AG09309 (cell line): ENCODE measurements at places on chromosomes 12 and 14.

DNA sequence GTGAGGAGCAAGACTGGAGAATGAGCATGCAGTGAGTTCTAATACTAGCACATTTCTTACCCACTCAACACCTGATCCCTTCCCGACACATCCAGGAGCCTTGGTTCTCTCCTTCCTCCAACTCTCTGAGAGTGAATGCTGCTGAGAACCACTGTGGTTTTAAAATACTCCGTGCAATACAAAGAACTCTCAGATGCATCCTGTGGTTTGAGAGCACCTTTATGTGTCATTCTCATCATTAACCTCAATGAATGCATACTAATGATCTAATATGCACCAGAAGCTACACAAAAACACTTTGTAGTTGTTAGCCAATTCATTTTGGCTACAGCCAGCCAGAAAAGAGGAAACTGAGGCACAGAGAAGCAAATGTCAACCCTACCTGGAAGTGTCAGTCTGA is 87.6 kb downstream of the GALNT8 start:
- no peak for DNase-seq

DNA sequence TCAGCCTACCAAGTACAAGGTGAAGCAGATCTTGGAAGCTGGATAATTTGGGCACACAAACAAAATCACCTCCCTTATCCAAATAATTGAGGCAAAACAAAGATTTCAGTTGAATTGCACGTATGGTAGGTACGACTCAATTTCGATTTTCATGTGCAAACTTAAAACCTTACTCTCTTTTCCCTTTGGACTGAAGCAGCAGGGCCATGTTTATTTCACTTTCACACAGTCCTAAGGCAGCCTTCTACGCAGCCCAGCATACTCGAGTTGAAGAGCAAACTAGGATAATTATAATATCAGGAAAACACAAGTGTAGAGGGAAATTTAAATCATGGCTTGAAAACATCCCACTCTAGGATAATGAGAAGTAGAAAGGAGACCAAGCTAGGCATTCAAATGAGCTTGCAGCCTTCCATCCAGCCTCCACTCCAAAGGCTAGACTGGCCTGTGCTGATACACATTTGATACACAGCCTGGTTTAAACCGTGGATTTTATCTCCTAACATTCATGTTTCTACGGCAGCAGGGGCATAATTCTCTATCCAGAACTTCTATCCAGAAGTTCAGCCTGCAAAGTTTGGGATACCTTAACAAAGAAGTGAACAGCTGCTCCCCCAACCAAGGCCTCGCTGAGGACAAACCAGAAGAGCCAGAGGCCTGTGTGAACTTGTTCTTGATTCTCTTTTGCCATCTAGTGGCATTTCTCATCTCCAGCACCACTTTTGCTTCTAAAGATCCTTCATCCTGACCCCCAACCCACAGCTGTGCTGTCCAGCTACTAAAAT is 2.4 kb upstream of the RNASE7 start:
- DNase-seq, result no peak

GRCh38 chr14:68479247-68479646 is 313.6 kb downstream of the ZFP36L1 start:
- DNase-seq, result no peak

- DNase-seq, result no peak
Measured at GRCh38 chr14:38280081-38280480, 24.2 kb upstream of the CLEC14A start.

DNA sequence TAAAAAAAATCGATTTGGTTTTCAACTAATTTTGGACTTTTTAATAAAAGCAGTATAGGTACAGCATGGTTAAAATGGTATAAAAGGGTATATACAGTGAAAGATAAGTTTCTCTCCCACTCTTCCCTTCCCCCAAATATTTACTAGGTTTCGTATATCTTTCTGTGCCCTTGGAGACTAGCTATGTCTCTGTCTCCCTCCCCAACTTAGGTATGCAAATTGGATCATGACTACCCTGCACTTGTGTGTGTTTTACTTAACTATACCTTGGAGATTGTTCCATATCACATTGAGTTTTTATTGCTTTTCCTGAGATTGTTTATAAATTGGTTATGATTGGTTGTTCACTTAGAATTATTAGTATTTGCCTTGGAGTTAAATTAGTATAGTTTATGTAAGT is 19.4 kb downstream of the AEBP2 start:
- DNase-seq, result no peak

DNA sequence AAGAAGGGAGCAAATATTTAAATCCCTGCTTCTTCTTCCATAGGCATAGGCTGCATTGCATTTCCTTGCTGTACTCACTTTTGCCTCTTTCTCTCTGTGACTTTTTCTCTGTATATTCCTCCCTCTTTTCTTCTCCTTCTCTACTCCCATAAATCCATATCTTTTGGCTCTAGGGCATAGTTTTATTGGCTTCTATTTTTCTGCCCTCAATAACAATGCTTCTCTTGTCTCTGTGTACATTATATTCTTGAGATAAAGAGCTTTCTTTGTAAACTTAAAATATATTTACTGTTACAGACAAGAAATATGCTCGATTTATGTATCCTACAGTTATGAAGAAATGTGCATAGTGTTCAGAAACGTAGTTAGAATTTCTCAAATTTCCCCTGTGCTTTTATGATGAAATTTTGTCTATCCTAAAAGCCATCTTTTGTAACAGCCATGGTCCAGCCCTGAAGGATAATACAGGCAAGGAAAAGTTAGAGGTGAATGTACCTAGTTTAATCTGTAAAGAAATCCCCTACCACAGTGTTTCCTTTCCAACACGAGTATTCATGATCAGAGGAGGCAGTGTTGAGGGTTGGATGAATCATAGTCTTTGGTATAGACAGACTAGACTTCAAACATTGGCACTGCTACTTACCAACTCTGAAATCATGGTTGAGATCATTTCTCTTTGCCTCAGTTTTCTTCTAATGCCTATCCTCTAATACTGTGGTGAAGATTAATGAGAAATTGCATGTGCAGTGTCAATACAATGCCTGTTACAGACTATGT is 173.3 kb upstream of the FAR2 start:
- no peak for DNase-seq

DNA sequence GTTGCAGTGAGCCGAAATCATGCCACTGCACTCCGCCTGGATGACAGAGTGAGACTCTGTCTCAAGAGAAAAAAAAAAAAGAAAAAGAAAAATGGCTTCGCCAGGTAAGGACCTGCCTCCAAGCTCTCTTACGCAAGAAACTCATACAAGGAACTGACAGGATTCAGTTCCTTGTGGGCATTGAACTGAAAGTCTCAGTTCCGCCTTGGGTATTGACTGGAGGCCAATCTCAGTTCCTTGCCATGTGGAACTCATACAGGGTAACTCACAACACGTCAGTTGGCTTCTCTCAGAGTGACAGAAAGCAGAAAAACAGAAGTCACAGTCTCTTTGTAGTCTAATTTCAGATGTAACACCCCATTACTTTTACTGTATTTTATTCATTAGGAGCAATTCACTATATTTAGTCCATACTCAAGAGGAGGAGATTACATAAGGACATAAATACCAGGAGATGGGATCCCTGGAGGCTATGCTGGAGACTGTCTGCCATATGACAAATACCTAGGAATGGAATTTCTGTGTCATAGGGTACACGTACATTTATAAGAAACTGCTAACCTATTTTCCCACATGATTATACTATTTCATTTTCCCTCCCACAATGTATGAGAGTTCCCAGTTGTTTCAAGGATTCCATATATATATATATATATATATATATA is 11.4 kb upstream of the NOPCHAP1 start:
- no peak for DNase-seq
